ENCODE measurements at places on chromosomes 1 and 21.
A peak's percentile ranks its signal among the peaks of the same experiment; 100 is the strongest.

DNA sequence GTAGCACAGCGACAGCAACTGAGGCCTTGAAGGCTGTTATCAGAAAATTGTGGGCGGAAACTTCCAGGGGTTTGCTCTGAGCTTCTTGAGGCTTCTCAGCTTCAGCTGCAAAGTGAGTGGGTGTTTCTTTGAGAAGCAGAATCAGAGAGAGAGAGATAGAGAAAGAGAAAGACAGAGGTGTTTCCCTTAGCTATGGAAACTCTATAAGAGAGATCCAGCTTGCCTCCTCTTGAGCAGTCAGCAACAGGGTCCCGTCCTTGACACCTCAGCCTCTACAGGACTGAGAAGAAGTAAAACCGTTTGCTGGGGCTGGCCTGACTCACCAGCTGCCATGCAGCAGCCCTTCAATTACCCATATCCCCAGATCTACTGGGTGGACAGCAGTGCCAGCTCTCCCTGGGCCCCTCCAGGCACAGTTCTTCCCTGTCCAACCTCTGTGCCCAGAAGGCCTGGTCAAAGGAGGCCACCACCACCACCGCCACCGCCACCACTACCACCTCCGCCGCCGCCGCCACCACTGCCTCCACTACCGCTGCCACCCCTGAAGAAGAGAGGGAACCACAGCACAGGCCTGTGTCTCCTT lies at the start of gene FASLG:
Gene FASLG (plus strand): TSS at position 233 of the 583 bp plus-strand sequence. CDS start 99 bp downstream, at position 332.
- peak; percentile 56 for DNase-seq

- no peak for DNase-seq
Observed at GRCh38 chr1:76141929-76142328, 67.4 kb downstream of the ST6GALNAC3 start.

DNA sequence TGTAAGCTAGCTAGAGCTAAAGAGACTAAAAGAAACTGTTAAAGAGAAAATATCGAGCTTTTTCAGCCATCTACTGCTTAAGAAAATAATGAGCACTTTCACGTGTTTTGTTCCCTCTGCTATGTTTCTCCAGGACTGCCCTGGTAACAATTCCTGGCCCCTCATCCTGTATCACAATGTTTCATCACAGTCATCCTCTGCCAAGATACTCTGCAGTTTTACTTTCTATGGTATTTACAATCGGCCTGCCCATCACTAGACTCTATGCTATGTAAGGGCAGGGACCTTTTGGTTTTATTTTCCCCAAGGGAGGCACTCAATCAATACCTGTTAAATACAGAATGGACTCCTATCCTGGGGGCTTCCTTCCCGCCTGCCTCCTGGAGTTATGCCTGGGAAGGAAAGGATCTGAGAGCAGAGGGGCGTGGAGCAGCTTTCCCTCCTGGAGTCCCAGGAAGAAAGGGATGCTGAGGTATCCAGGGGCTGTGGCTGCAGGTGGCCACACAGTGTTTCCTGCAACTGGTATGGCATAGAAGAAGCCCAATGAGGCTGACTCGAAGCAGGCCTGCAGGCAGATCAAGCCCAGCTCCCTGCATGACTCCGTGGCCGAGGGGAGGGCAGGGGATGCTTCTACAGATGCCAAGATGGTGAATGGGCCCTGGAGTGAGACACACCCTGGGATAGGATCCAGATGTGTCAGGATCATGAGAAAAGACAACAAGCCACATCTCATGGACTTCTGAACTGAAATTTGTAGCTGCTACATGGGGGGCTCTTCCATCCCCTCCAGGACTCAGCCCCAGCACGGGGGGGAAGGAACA lies 52.9 kb downstream of the MATN1 start:
- DNase-seq: no peak

DNA sequence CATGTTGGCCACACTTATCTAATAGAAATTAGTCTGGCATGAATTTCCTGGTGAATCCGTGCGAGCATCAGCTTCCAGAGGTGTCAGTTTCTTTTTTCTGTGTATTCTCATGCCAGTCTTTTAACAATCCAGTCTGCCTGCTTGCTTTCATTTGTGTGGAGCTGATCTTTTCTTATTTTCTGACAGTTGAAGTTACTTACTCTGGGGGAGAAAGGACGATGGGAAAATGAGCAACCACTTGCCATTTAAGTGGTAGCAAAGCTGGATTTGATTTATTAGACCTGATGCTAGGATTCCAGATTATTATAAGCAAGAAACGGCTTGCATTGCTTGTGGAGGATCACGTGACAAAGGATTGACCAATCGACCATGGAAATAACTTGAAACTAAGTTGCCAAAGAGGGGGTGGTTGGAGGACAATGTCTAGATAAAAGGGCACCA lies 24.3 kb upstream of the APP start:
- DNase-seq: no peak

DNA sequence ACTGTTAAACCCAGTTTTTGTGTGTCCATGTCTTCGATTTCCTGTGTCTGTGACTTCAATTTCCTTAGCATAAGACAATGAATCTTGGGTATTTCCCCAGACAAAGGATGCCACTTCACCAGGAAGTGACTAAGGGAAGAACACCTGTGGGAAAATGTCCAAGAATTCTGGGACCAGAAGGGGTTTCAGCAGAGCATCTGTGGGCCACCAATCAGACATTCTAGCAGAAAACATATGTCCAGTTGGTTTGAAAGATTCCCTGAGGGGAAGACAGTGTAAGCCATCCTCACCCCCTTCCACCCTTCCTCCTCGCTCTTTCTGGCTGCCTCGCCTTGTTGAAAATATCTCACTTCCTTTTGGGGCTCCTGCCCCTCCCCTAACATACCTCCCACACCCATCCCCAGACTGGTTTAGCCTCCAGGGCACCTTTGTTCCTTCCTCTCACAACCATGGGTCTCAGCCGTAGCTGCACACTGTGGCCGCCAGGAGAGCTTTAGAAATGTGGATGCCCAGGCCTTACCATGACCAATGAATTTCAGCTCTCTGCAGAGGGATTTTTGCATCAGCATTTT lies 25.5 kb upstream of the IFNAR1 start:
- no peak for DNase-seq

- no peak for DNase-seq
Observed at GRCh38 chr1:201125800-201126199, 1.2 kb downstream of the ASCL5 start.

- no peak for DNase-seq
Observed at GRCh38 chr1:78469576-78469975, 21.2 kb upstream of the PTGFR start.

- no peak for DNase-seq
Observed at GRCh38 chr1:83718338-83718737, 280.6 kb downstream of the TTLL7 start.

DNA sequence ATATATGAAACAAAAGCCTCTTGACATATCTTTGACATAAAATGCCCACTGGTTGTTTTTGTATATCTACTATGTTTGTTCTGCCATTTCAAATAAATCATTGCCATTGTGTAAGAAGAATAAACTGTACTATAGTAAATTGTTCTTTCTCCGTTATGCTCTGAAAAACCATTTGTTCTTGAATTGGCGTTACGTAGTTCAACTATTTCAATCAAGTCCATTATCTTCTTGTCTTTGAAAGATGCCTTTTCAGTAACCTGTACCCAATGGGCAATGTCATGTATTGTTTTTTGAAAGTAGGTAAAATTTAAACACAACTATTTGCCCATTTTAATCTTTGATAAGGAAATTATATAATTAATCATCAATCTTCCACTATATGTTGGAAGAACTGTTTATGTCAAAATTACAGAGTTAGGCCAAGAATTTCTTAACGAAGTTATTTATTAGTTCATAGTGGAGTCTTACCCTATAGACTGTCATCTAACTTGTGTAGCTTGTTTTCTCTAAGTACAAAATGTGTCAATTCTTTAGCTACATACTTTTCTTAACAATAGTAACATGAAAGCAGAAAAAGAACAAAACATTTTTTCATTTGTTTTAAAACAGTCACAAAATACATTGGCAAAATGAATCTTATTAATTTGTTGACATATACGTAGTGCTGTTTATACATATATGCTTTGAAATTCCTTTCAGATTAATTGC lies 294.8 kb downstream of the PTPRC start:
- no peak for DNase-seq

DNA sequence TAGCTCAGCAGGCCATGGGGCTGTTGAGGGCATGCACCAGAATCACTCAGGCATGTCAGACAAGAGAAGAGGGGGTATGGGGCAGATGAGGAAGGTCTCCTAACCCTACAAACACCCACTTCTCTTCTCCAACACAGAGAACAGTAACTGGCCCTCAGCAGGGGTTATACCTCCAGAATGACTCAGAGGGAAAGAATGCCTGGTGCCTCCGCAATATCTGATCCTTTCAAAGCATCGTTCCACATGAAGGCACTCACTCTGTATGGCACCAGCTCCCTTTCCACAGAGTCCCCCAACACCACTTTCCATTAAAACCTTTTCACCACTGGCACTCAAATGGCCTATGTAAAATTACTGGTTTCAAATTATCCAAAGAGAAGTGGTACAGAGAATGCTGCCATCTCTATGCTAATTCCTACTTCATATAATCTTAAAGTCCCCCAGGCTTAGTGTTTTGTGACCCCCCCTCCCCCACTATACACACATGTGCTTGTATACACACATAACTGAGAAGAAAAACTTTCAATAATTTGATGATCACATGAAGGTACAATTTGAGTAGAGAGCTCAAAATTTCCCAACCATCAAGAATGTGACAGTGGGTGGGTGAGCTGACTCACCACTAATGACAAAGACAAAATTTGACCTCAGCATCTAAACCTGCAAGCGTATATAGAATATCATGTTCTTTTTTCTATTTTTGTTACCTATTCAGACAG lies 91.5 kb downstream of the SIPA1L2 start:
- DNase-seq: no peak

DNA sequence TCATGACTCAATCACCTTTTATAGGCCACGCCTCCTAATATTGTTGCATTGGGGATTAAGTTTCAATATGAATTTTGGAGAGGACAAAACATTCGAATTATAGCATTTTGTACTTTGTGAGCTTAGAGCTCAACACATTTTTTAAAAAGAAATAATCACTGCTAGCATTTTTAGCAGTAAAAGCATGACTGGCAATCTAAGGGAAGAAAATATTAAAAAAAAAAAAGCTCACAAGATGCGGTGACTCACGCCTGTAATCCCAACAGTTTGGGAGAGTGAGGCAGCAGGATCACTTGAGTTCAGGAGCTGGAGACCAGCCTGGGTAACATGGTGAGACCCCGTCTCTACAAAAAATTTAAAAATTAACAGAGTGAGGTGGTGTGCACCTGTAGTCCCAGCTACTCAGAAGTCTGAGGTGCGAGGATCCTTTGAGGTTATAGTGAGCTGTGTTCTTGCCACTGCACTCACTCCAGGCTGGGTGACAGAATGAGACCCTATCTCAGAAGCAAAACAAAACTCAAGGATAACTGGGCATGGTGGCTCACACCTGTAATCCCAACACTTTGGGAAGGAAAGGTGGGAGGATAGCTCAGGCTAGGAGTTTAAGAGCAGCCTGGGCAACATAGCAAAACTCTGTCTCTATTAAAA lies 28.8 kb upstream of the DIPK1A start:
- no peak for DNase-seq

DNA sequence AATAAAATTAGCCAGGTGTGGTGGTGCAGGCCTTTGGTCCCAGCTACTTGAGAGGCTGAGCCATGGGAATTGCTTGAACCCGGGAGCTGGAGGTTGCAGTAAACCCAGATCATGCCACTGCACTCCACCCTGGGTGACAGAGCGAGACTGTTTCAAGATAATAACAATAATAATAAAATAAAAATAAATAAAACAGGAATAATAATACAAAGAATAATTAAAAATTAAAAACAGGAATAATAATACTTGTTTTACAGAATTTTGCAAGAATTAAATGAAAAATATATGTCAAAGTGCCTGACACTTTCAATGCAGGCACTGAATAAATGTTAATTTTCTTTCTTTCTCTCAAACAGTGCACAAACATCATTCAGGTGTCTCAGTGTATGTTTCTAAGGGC lies 26.5 kb upstream of the CTH start:
- no peak for DNase-seq

DNA sequence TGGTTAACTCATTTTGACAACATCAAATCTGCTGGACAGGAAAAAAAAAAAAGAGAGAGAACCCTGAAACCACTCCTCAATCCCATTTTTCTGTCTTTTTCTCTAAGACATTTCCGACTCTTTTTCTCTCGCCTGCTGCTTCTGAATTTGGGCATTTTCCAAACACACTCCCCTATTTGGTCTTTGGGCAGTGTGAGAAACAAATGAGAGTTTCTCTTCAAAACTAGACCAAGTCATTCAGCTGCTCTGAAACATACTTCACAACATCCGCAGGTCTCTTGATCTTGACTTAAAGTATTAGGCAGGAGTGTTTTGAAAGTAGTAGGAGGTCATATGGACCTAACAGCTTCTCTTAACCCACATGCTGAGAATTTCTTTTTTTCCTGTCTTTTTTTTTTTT lies 364.8 kb upstream of the ESRRG start:
- DNase-seq: no peak

DNA sequence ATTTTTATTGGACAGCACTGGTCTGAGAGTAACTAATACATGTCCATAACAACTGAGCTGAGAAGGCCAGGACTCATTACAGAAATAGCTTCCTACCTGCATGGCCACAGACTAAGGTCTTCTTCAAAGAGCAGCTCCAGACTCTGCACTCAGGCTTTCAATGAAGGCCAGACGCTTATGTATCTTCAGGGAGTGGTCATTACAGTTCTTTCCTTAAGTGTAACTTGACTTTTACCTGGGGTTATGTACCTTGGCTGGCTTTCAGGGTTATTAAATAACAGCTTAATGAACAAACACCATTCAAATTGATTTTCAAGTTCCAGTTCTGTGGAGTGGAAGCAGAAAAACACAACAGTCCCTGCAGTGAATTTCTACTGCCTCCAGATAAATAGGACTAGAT lies 23.8 kb upstream of the SLC22A15 start:
- no peak for DNase-seq

DNA sequence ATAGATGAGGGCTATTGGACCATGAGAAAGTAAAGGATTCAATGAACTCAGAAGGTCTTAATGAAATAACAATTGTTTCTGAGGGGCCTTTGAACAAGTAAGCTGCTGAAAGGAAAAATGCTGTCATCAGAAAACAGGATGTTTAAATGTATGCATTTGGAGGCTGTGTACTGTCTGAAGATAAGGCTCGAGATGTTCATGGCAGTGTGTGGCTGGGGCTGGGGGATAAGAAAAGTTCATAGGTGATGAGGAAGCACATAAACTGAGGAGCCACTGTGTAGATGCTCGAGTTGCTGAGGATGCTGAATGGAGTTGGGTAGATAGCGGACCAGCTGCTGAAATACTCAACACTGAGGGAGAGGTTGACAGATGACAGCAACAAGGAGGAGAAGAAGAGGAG lies 17.8 kb downstream of the THEM4 start:
- DNase-seq: no peak

- DNase-seq: no peak
Observed at GRCh38 chr1:9960706-9961562, 17.7 kb downstream of the NMNAT1 start.

- DNase-seq: no peak
Observed at GRCh38 chr1:40059338-40059959, 18.9 kb downstream of the CAP1 start.

- DNase-seq: no peak
Observed at GRCh38 chr1:84133479-84133878, 10.6 kb upstream of the PRKACB start.
